CD8-positive, alpha-beta memory T cell (primary cell): ENCODE measurements at places on chromosomes 5 and 9. TPM values are rescaled to one million over a fixed set of nuclear protein-coding genes. Genes with fewer than 3 reads are reported as not detected.

GRCh38 chr5:122236270-122237040 lies 75.6 kb upstream of the SNCAIP start:
- DNase-seq = no peak

DNA sequence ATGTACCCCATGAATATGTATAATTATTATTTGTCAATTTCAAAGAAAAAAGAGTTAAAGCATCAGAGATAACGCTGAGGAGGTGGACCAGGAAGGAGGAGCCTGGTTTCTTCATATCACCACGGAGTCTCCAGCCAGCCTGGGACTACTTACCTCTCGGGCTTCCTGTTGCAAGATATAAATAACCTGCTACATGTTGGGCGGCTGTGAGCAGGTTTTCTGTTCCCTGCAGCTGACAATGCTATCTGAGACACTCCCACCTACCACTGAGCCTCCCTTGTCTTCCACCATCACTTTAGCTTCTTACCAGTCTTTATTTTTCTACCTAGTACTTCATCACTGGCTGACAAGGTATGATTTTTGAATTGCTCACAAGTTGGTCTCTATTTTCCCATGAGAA lies 102.7 kb upstream of the CPEB4 start:
- no peak for DNase-seq

- no peak for DNase-seq
Observed at GRCh38 chr5:138705567-138705966, 47.7 kb upstream of the CTNNA1 start.

GRCh38 chr5:122473138-122473843 lies 161.3 kb downstream of the SNCAIP start:
- no peak for DNase-seq

The ORM1 gene
- not detected for total RNA-seq

The FOXD4L6 gene
- total RNA-seq = not detected
